ENCODE measurements at places on chromosomes 11 and 22.
A peak's percentile ranks its signal among the peaks of the same experiment; 100 is the strongest.

DNA sequence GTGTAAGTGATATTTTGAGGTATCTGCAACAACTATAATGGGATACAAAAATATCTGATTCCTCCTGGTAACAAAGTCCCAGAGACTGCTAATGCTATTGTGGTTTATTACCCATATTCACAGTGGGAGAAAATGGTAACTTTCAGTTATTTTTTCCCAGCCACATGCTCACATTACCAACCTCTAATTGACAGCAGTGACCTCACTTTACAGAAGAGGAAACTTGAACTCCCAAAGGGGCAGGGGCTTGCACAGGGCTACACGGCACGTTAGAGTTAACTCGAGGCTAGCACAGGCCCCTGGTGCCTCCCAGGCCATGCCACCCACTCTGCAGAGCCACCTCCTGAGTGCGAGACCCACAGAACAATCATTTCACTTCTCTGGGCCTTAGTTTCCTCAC lies 132.4 kb downstream of the TENM4 start:
- no peak for DNase-seq

GRCh38 chr11:9206496-9206895 lies 58.7 kb downstream of the DENND5A start:
- peak; percentile 18 for DNase-seq

GRCh38 chr11:12101318-12101717 lies 9.1 kb upstream of the MICAL2 start:
- no peak for DNase-seq

- DNase-seq: no peak
Measured at GRCh38 chr11:27229511-27230191, 133.4 kb downstream of the CCDC34 start.

DNA sequence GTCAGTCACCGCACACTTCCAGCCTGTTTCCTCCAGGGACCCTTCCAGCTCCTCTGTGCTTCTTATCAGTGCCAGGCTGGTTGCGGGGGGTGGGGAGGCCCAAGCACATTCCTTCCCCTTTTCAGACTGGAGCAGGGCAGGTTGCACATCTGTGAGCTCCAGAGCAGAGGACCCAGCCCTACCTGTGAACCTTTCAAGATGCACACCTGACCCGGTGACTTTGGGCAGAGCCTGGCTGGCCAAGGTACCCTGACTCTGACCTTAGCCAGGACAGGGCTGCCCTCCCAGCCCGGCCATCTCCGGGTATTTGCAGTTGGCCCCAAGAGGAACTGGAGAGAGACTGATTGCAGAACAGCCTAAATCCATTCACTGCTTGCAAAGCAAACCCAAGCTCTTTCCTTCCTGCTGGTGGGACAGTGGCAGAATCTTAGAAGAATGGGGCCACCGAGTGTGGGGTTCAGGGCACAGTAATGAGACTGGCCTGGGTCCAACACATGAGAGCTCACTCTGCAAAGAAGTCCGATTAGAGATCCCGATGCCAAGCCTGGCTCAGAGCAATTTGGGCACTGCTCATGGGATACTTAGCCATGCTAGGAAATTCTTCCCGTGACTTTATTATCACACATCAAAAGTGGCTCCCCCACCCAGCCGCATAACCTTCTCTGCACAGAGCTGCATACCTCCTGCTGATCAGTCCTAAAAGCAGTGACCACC lies 64.7 kb upstream of the CCND1 start:
- DNase-seq: no peak

GRCh38 chr11:117144477-117145392 lies 648 bp downstream of the PAFAH1B2 start:
- peak; percentile 54 for DNase-seq

All from retinal pigment epithelial cell (primary cell).